ENCODE measurements at places on chromosomes 5 and 9. TPM values are rescaled to one million over a fixed set of nuclear protein-coding genes. Genes with fewer than 3 reads are reported as not detected.

CA9 gene
- not detected for polyA plus RNA-seq

TAF9 gene
- 60.1 TPM for polyA plus RNA-seq

UGT3A1 gene
- not detected for polyA plus RNA-seq

CLIC3 gene
- polyA plus RNA-seq = 4.7 TPM

GNA14 gene
- polyA plus RNA-seq = 6.5 TPM

GRXCR2 gene
- polyA plus RNA-seq = not detected

ORM2 gene
- 0.38 TPM for polyA plus RNA-seq

SLC45A2 gene
- polyA plus RNA-seq = not detected

SIT1 gene
- 15.9 TPM for polyA plus RNA-seq

C5orf63 gene
- 7.8 TPM for polyA plus RNA-seq

PCDHGC5 gene
- polyA plus RNA-seq = not detected
